ENCODE measurements at places on chromosomes 6 and 20.

GRCh38 chr6:80356545-80356944 lies 250.1 kb downstream of the BCKDHB start:
- DNase-seq = no peak

- no peak for DNase-seq
Measured at GRCh38 chr20:4507288-4507719, 214.4 kb upstream of the PRND start.

GRCh38 chr6:101393251-101393828 lies at the start of gene GRIK2:
Gene GRIK2 (plus strand): TSS chr6:101393708.
- no peak for DNase-seq

GRCh38 chr6:88449770-88450169 lies 283.6 kb upstream of the CNR1 start:
- no peak for DNase-seq

- no peak for DNase-seq
Measured at GRCh38 chr6:151284012-151284411, 44.2 kb downstream of the AKAP12 start.

- DNase-seq = no peak
Measured at GRCh38 chr6:42453654-42454427, 2.1 kb upstream of the TRERF1 start.

GRCh38 chr20:24653306-24653705 lies 183.9 kb downstream of the SYNDIG1 start:
- no peak for DNase-seq

GRCh38 chr6:69729870-69730449 lies 66.8 kb downstream of the LMBRD1 start:
- no peak for DNase-seq

DNA sequence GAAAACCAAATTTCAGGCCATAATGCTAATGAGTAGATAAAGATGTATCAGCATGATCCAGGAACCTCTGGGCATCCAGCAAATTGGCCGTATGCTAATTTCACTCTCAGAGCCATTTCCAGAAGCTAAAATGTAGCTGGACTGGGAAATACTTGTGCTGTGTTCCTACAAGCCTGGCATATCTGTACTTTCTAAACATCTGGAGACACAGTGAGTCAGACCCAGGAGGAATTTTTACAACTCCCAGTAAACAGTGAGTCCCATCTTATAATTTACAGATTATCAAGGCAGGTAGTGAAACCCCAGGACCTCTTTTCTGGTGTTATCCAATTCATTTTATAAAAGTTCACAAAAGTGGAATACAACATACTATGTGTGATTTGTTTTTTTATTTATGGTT lies 683.0 kb upstream of the ADGRB3 start:
- DNase-seq = no peak

GRCh38 chr6:118559659-118560058 lies 11.6 kb downstream of the PLN start:
- no peak for DNase-seq

Data from activated CD4-positive, alpha-beta T cell treated with anti-CD3 and anti-CD28 coated beads, Interleukin-2, amount 50 U/mL, for 4 hours (primary cell).